Right lung (tissue), 10 donors: ENCODE measurements at places on chromosomes 7 and 10. TPM values are rescaled to one million over a fixed set of nuclear protein-coding genes. Genes with fewer than 3 reads are reported as not detected.

STOX1 gene
- polyA plus RNA-seq = 3.3 TPM

WAC gene
- 142 TPM for polyA plus RNA-seq

SPDYE2B gene
- 1.5 TPM for polyA plus RNA-seq

GRID2IP gene
- 1.3 TPM for polyA plus RNA-seq

CPA4 gene
- polyA plus RNA-seq = 0.68 TPM

UCMA gene
- 0.29 TPM for polyA plus RNA-seq

PLAC9 gene
- polyA plus RNA-seq = 59.4 TPM

ST8SIA6 gene
- 10.5 TPM for polyA plus RNA-seq

PRKCQ gene
- 6.2 TPM for polyA plus RNA-seq

DTX2 gene
- polyA plus RNA-seq = 13.9 TPM

SRRM3 gene
- polyA plus RNA-seq = 0.48 TPM

SPDYE11 gene
- polyA plus RNA-seq = 1.1 TPM

PRTFDC1 gene
- 74.2 TPM for polyA plus RNA-seq

FOXI2 gene
- polyA plus RNA-seq = 0.04 TPM

OR2A7 gene
- polyA plus RNA-seq = 26.0 TPM

LDB3 gene
- polyA plus RNA-seq = 2.2 TPM

KCND2 gene
- polyA plus RNA-seq = 0.58 TPM

MEOX2 gene
- 154 TPM for polyA plus RNA-seq

VGF gene
- polyA plus RNA-seq = 0.90 TPM

AQP1 gene
- 174 TPM for polyA plus RNA-seq

SERPINE1 gene
- 3.6 TPM for polyA plus RNA-seq

AGAP5 gene
- 22.6 TPM for polyA plus RNA-seq

GIMAP7 gene
- polyA plus RNA-seq = 30.0 TPM

CRPPA gene
- polyA plus RNA-seq = 3.9 TPM

ZNF25 gene
- polyA plus RNA-seq = 20.1 TPM

DEPP1 gene
- 30.4 TPM for polyA plus RNA-seq

TSPAN13 gene
- 138 TPM for polyA plus RNA-seq

ENO4 gene
- polyA plus RNA-seq = 2.6 TPM

CNNM1 gene
- 0.29 TPM for polyA plus RNA-seq

SPDYE9 gene
- 0.98 TPM for polyA plus RNA-seq

CDH23 gene
- polyA plus RNA-seq = 2.3 TPM

GFRA1 gene
- 3.5 TPM for polyA plus RNA-seq

PLPP4 gene
- polyA plus RNA-seq = not detected

IDI2 gene
- not detected for polyA plus RNA-seq
